ENCODE measurements at places on chromosomes 13 and 19.

- DNase-seq, result peak; percentile 59
Measured at GRCh38 chr19:14370169-14370939, 10.9 kb upstream of the ADGRE5 start.

GRCh38 chr19:46495786-46496099 is at the start of gene PNMA8B:
TSS of gene PNMA8B (minus strand) at chr19:46495867. CDS start at chr19:46495465, 402 bp downstream.
- DNase-seq, result peak; percentile 64

- DNase-seq, result no peak
Measured at GRCh38 chr13:112996671-112997091, 27.7 kb downstream of the MCF2L start.

GRCh38 chr19:33803383-33803782 is 6.7 kb downstream of the KCTD15 start:
- no peak for DNase-seq

- no peak for DNase-seq
Measured at GRCh38 chr13:42153199-42154113, 105.0 kb downstream of the DGKH start.

- no peak for DNase-seq
Measured at GRCh38 chr19:1360818-1361461, 22.8 kb upstream of the NDUFS7 start.

- no peak for DNase-seq
Measured at GRCh38 chr13:95708391-95708774, 31.4 kb downstream of the DNAJC3 start.

GRCh38 chr19:49422407-49423070 is 702 bp downstream of the PTH2 start:
- DNase-seq, result peak; percentile 26

- no peak for DNase-seq
Measured at GRCh38 chr13:27174766-27175455, 3.3 kb upstream of the USP12 start.

GRCh38 chr13:100403675-100404074 is 184.9 kb downstream of the GGACT start:
- DNase-seq, result no peak

DNA sequence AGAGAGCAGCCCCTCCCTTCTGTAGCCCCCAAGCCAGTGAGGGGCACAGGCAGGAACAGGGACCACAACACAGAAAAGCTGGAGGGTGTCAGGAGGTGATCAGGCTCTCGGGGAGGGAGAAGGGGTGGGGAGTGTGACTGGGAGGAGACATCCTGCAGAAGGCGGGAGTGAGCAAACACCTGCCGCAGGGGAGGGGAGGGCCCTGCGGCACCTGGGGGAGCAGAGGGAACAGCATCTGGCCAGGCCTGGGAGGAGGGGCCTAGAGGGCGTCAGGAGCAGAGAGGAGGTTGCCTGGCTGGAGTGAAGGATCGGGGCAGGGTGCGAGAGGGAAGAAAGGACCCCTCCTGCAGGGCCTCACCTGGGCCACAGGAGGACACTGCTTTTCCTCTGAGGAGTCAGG is 4.2 kb downstream of the KLK3 start:
- DNase-seq, result no peak

DNA sequence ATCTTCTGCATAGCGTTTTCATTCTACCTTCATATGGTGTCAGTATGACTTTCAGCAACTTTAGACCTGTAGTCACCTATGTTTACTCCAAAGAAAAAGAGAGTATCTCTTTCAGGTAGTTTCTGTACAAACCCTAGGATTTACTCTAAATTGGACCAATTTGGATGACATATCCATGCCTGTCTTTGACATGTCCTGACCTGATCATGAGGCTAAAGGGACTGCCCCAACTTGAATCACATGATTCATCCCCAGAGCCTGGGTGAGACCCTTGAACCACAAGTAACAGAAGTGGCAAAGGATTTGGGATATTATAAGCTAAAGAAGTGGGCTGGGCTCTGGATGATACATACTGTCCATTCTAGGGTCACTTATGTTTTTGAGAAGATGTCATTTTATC is 124.5 kb upstream of the CSNK1A1L start:
- DNase-seq, result no peak

DNA sequence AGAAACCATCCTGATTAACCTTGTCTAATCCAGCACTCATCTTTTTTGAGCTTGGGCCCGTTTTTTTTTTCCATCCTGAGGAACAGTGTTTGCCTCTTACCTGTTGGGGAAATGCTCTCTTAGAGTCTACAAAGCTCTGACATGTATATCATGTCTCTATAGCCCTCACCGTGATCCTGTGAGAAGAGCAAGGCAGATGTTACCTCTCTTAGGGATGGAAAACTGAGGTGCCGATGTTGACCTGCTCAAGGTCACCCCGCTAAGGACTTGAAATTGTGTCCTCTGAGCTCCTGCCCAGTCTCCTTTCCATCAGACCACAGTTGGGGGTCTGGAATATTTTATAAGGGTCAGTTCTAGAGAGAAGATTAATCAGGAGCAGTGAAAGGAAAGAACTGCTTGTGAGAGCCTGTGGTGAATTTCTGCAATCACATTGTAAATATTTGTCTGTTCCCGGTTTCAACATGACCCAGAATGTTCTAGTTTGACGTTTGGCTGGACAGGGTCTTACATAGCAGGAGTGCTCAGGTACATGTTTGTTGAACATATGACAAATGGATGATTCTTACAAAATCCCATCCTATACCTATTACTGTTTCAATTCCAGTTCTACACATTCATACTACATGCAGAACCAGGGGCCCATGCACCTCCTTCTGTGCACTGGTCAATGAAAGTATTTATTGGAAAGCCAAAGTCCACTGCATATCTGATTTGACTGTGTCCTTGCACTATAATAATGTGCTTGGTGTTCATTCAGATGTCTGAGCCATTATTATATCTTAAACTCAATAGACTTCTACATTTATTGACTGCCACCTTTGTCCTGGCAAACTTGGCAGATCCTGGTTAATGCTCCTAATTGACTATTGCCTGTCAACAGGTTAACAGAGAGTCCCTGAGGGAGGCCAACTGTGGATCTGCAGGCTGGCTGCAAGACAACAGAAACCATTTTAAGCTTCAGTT is 12.1 kb downstream of the SLC25A15 start:
- DNase-seq, result no peak

DNA sequence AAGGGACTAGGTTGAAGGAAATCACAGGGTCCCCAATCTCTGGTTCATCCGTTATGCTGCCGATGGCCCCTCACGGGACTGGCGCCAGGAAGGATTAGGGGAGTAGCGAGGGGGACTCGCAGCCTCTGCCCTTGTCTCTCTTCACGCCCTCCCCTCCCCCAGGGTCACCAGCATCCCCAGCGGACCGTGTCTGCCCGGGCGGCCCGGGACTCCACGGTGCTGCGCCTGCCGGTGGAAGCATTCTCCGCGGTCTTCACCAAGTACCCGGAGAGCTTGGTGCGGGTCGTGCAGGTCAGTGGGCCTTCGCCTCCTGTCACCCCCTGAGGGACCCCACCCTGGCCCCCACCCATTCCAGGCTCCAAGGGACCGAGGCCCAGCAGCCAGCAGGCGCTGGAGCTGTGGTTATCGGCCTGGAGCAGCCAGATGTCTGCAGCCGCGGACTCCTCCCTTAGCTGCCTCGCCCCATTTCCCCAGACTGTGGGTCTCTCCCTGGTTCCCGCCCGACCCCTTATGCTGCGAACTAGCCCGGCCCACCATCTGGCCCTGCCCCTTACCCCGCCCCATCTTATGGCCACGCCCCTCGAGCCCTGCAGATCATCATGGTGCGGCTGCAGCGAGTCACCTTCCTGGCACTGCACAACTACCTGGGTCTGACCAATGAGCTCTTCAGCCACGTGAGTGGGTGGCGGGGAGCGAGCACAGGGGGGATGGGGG is 5.4 kb downstream of the PNPLA6 start:
- no peak for DNase-seq

- peak; percentile 35 for DNase-seq
Measured at GRCh38 chr19:12293777-12294248, 870 bp downstream of the ZNF44 start.

GRCh38 chr13:48797127-48797526 is 143.4 kb downstream of the CYSLTR2 start:
- DNase-seq, result no peak

DNA sequence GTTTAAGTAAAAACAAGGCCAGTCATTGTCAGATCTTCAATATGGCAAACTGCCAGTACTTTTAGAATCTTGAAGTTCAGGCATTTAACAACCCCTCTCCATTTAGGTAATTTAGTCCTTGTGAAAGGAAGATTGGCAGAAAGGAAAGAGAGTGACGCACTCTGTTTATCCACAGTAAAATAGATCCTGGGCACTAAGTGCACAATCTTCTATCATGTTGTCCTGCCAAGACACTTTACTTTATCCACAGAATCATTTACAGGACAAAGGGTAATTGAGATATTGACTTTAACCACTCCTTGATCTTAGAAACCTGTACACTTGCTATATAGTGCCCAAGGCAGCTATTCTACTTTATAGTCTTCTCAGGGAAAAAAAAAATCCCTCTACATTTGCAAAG is 786.4 kb upstream of the SLITRK1 start:
- no peak for DNase-seq

DNA sequence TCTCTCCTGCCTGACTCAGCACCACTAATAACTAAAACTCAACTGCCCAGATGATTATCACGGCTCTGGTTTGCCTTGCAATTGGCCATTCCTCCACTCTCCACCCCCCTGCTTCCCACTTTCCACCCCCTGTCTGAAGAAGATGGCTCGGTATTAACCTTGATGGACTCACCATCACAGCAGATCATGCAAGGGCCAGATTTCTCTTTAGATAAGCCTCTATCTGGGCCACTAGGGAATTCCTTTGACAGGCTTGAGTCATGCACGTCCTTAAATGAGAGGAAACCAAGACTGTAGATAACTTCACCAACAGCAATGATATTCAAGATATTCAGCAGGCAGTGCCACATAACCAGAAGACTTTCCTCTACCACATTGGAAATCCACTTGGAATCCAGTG is 131.1 kb upstream of the NBEA start:
- DNase-seq, result no peak

GRCh38 chr19:50331221-50331993 is 2.2 kb upstream of the KCNC3 start:
- no peak for DNase-seq

- DNase-seq, result no peak
Measured at GRCh38 chr13:97499181-97499580, 65.2 kb downstream of the RAP2A start.

DNA sequence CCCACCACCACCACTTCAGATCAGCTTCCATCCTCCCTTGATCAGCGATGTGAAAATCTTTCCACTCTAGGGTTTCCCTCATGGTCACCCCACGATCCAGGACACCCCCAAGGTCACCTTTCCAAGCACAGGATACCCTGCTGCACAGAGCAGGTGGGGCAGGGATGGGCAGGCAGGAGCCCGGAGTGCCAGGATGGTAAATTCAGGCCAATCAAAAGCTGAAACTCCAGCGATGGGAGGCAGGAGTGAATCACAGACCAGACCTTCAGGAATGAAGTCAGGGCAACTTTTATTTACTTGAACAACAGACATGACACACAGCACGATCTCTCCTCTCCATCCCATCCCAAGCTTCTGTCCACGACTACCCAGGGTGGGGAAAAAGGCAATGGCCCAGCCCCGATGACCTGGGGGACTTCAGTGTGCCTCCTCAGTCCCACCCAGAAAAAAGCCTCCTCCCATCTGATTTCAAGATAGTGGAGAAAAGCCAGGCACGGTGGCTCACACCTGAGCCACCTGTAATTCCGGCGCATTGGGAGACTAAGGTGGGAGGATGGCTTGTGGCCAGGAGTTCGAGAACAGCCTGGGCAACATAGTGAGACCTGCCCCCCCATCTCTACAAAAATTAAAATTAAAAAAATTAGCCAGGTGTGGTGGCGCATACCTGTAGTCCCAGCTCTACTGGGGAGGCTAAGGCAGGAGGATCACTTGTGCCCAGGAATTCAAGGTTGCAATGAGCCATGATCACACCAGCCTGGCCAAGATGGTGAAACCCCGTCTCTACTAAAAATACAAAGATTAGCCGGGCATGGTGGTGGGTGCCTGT is 39.2 kb downstream of the ZSWIM4 start:
- DNase-seq, result no peak

DNA sequence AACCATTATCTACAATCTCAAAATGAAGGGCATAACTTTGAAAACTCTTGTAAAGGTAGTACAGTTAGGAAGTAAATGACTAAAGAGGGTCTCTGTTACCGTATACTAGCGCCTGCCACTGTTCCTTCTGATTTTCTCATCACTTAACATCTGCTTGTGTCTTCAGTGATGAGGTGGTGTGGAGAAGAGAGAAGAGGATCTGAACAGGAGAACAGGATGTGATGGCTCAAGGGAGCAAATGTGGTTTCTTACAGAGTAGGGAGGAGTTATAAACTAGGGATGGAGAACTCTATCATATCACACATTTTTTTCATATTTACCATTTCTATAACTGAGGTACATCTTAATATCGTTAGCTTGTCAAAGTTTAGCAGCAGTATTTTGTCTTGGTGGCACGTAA is 1.1 kb downstream of the KCTD4 start:
- DNase-seq, result no peak

GRCh38 chr13:31361673-31362072 is 161.9 kb downstream of the B3GLCT start:
- DNase-seq, result no peak

- DNase-seq, result no peak
Measured at GRCh38 chr19:17527326-17527725, 15.9 kb downstream of the PGLS start.

GRCh38 chr19:49061445-49061844 is 3.2 kb downstream of the NTF4 start:
- no peak for DNase-seq

DNA sequence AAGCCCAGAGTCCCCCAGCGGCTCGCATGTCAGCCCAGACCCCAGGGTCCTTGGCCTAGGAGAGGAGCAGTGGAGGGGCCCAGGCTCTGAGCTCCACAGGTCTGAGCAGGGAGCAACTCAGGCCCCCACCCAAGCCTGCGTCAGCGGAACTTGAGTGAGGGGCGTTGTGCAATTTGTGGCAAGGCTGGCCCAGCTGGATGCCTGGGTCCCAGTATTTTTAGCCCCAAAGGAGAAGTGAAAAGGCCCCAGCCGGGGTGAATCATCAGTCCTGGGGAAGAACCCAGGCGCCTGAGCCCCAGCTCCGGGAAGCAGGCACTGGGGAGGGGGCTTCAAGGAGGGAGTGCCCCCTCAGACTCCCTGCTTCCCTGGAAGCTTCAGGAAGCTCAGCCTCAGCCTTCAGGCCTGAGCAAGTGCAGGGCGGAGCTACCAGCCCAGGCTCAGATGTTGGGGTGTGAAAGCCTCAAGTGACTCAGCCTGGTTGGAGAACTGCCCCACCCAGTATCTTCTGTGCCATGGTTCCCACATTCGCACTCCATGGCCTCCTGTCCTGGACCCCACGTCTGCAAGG is 7.2 kb downstream of the MED29 start:
- DNase-seq, result peak; percentile 37

GRCh38 chr19:582497-583197 is 7.0 kb upstream of the HCN2 start:
- no peak for DNase-seq

DNA sequence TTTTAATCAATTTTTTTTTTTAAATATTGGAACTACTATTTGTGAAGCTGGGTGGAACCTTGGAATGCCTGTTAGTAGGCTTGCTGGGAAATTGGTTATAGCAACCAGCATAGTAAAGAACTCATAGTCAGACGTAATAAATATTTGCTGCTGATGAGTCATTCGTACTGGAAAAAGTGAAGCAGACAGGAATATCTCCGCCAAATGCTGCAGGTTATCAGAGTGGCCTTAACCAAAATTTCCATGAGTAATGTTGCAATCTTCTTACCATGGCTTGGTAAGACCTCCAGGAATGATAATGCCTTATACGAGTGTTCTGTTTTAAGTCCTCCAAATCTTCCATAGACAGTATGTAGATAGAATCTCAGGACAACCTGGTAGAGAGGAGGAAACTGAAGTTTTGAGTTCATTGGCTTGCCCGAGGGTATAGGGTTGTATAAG is 34.2 kb downstream of the MBNL2 start:
- no peak for DNase-seq
